ENCODE measurements at places on chromosomes 16 and 17.

- DNase-seq = no peak
These were observed 266.0 kb downstream of the ENGASE start for GRCh38 chr17:79340333-79341221.

- no peak for DNase-seq
These were observed 17.7 kb downstream of the SLC7A5 start for GRCh38 chr16:87851601-87852000.

- no peak for DNase-seq
These were observed 22.3 kb upstream of the ADORA2B start for GRCh38 chr17:15922586-15922985.

- no peak for DNase-seq
These were observed 28.0 kb downstream of the GNA13 start for GRCh38 chr17:65028545-65028843.

DNA sequence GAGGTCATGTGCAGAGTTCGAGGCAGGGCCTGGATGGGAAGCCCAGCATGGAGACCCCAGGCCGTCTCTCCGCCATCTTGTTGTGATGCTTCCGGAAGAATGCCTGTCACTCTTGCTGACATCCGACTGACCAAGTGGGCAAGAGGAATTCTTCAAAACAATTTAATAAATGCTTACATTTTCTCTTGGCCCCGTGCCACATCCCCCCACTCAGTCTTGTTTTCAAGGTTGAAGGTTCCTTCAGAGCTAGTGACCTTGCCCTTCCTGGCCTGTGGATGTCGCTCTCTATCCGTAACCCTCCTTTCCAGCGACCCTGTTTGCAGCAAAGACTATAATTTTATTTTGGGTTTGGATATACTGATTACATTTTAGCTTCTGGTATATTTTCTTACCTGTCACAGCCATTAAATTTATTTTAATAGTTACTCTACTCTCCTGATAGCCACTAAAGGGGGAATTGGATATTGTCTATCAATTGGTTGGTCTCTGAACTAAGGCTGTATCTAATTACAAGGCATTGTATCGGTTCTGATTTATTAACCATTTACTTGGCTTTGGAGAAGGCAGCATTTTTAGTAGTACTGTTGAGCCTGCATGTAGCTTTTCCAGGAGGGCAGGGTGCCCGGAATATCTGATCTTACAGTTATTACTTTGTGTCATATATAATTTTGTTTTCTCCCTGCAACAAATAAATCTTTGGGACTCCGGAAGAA lies 264.5 kb downstream of the WWOX start:
- no peak for DNase-seq

GRCh38 chr17:57048096-57048495 lies 37.0 kb upstream of the AKAP1 start:
- no peak for DNase-seq

- no peak for DNase-seq
These were observed 9.2 kb downstream of the CD300LG start for GRCh38 chr17:43856141-43856540.

- DNase-seq = no peak
These were observed 44.7 kb upstream of the PRSS54 start for GRCh38 chr16:58339452-58339981.

DNA sequence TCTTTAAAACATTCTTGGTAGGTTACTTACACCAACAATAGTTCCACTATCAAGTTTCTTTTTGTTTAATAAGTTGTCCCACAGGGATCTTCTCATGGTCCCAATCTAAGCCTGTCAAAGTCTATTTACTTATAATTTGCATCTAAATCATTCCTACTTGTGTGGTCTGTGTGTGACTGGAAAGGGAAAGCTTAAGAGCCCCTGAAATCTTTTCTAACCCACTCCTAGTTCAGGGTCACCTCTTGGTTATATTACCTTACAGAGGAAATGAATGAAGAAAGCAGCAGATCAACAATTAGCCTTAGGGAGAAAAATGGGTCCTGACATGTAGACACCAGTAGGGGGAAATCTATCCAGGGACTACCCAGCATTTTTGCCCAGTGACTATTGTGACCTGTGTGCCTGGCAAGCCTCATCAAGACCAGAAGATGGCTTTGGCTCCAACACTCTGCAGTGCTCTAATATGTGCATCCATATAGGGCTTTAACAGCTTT lies 110.4 kb upstream of the HAS3 start:
- DNase-seq = no peak

DNA sequence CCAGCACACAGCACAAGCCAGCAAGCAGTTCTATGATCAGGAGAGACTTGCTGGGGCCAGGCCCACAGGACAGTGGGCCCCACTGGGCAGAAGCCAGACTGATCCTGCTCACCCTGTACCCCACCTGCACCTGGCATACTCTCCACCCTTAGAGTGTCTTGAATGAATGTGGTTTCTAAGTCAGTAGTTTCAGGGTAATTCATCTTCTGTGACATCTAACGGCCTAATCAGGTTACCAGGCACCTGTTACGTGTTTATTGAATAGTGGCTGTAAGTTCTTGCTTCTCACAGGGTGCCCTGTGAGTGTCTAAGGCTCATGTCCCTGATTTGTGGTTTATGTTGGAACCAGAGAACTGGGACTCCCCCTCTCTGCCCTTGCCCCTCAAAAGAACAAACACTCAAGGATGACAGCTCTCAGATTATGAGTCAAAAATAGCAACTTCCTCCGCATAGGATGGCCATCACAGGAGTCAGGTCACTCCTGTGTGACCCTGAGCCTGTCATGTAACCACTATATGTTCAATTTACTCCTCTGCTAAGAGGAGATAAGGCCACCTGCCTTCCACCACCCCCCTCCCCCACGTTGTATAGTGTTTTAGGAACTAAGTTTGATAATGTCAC lies 7.0 kb upstream of the OR2C1 start:
- no peak for DNase-seq

DNA sequence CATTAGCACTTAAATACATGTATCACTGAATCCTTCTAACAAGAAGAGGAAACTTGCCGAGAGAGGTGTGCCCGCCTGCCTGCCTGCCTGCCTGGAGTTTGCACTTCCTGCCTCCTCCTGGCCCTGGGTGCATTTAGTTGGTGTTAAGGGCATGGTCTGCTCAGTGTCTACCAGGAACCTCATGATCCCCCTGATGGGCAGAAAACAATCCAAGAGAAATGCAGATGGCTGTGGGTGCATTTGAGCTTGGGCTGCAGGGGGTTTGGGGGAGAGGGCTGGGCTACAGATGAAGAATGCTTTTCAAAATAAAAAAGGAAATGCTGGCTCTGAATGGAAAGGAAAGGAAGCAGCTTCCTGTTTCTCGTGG lies 10.1 kb downstream of the KSR1 start:
- DNase-seq = no peak

- no peak for DNase-seq
These were observed 134.7 kb upstream of the NETO2 start for GRCh38 chr16:47278306-47278970.

DNA sequence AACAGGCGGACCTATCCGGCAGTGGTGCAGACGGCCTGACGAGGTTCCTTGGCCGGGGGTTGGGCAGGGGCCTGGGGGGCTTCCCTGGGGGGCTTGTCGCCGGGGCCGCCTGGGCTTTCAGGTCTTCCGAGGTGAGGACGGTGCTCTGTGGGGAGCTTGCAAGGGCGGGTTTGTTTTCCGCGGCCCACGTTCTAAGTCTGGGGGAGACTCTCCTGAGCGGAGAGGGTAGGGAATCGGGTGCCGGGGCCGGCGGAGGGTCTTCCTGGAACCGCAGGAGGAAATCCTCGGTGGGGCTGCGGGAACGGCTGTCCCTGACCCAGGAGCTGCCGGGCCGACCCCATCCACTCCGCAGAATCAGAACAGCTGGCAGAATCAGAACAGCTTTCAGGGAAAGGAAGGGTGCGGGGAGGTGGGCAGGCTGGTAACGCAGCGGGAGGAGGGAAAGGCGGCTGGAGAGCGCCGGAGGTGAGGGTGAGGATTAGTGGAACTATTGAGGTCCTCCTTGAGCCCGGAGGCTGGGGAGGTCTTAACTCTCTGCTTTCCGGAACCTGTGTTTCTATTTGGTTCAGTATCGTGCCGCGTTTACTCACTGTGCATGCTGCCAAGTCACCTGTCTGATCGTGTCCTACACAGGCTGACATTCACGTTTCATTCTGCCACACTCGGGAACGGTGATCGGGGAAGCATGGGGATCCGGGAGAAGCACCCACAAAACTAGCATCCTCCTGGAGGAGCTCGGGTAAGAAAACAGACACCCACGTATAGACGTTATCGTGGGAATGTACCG lies 28.9 kb downstream of the CPSF4L start:
- DNase-seq = no peak

- DNase-seq = peak; percentile 8
These were observed 145.3 kb downstream of the IRF8 start for GRCh38 chr16:86044241-86044671.

- DNase-seq = peak; percentile 13
These were observed 5.5 kb downstream of the CCDC182 start for GRCh38 chr17:57739402-57740234.

- DNase-seq = no peak
These were observed 4.6 kb downstream of the PRSS8 start for GRCh38 chr16:31130899-31131298.

DNA sequence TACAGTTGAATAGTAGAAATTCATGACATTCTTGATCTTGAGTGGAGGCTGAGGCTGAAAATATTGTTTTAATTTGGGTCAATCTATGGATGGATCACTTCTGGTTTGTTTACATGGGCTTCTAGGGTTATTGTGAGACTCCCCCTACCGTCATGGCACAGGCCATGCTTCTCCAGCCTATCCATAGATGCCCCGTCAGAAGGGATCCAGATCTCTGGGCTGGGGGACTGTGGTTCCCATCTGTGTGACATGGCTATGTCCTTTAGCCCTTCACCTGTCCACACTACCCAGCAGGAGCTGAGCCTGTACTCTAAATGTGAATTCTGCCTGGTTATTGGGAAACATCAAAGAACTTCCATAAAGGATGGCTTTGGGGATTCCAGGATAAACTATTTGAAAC lies 160.4 kb downstream of the ABCC12 start:
- DNase-seq = no peak

DNA sequence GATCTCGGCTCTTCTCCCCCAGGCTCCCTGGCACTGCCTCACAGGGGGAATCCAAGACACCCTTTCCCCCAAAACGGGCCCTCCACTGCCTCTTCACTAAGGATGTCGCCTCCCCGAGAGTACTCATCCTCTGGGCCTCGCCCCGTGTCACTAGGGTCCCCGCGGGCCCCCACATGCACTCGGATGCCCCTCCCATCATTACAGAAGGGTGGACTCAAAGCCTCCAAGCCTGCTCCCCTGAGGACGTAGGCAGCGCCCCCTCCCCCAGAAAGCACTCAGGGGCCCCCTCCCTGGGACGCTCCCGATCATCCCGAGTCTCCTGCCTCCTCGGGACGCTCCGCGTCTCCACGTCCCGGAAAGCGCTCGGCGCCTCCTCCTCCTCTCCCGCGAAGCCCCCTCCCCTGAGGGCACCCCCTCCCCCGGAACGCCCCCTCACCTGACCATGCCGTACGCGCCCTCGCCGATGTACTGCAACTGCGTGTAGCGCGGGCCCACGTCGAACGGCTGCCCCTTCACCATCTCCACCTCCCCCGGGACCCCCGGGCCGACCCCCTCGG lies 338 bp downstream of the MAPK3 start:
- no peak for DNase-seq

GRCh38 chr17:47724705-47725104 lies 8.3 kb upstream of the TBX21 start:
- DNase-seq = no peak

GRCh38 chr17:72506773-72507172 lies 386.0 kb downstream of the SOX9 start:
- DNase-seq = no peak

GRCh38 chr17:72381597-72382397 lies 261.0 kb downstream of the SOX9 start:
- no peak for DNase-seq

- DNase-seq = no peak
These were observed 8.4 kb downstream of the SRL start for GRCh38 chr16:4233431-4233830.

- no peak for DNase-seq
These were observed 1.9 kb downstream of the NDUFAB1 start for GRCh38 chr16:23594186-23594585.

- DNase-seq = no peak
These were observed 170.3 kb upstream of the RPH3AL start for GRCh38 chr17:522919-523318.

GRCh38 chr16:57615813-57616212 lies 12.6 kb upstream of the ADGRG1 start:
- DNase-seq = no peak

DNA sequence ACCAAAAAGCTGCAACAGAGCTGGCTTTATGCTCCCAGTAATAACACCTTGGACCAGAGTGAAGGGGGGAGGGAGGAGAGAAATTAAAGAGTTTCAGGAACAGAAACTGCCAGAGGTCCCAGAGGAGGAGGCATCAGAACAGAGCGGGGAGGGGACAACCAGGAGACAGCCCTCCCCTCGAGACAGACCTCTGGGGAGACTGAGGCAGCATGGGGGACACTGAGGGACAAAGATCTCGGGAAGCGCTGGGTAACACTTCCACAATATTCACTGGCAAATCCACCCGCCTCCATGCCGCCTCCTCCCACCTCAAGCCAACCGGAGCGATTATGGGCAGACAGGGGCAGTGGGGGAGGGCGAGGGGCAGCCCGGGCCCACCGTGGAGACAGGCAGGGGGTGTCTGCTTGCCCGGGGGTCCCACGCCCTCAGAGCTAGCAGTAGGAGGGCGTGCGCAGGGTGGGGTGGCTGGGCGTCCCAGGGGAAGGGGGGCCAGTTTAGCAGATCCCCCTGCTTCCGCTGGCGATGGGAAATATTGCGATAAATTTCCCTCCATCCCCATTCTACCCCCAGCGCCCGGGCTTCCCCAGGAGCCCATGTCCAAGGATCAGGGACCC lies 1.2 kb downstream of the PCGF2 start:
- DNase-seq = no peak

- no peak for DNase-seq
These were observed 121.6 kb downstream of the SMG6 start for GRCh38 chr17:2181897-2182448.

DNA sequence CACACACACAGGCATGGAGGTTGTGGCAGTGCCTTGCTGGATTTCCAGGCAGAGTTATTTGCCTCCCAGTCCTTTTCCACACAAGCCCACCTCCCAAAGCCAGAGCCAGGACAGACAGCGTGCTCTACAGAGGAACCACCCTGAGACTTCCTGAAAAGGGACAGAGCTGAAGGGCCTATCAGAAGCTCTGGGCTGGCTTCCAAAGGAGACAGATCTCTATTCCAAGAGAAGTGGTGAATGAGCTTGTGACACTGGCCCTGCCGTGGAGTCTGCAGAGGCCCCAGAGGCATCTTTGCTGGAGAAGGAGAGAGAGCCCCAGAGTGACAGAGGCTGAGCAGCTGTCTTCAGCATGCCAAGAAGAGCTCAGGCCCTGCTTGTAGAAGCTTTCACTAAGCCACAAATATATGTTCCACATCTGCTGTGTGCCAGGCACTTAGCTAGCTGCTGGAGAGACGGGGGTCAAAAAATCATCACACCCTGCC lies 8.3 kb upstream of the LPCAT2 start:
- no peak for DNase-seq

DNA sequence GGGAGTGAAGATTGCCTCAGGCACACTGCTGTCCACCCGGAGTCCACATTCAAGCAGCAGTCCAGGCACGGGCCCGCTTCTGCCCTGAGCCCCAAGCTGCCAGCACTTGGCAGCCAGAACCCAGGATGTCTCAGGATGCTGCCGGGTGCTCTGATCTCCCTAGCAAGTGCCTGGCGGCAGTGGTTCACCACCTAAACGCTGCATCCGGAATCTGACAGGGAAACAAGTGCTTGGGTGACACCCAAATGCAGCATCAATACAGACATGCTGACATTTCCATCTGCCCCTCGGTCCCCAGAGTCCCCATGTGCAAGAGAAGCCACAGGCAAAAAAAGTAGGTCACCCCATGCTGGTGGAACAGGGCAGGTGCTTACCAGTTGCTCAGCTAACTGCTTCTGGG lies 197.1 kb upstream of the RPL38 start:
- no peak for DNase-seq
